ENCODE measurements at places on chromosomes 5 and 9.
A peak's percentile ranks its signal among the peaks of the same experiment; 100 is the strongest.

- no peak for DNase-seq
Observed at GRCh38 chr5:7606840-7607465, 211.0 kb downstream of the ADCY2 start.

DNA sequence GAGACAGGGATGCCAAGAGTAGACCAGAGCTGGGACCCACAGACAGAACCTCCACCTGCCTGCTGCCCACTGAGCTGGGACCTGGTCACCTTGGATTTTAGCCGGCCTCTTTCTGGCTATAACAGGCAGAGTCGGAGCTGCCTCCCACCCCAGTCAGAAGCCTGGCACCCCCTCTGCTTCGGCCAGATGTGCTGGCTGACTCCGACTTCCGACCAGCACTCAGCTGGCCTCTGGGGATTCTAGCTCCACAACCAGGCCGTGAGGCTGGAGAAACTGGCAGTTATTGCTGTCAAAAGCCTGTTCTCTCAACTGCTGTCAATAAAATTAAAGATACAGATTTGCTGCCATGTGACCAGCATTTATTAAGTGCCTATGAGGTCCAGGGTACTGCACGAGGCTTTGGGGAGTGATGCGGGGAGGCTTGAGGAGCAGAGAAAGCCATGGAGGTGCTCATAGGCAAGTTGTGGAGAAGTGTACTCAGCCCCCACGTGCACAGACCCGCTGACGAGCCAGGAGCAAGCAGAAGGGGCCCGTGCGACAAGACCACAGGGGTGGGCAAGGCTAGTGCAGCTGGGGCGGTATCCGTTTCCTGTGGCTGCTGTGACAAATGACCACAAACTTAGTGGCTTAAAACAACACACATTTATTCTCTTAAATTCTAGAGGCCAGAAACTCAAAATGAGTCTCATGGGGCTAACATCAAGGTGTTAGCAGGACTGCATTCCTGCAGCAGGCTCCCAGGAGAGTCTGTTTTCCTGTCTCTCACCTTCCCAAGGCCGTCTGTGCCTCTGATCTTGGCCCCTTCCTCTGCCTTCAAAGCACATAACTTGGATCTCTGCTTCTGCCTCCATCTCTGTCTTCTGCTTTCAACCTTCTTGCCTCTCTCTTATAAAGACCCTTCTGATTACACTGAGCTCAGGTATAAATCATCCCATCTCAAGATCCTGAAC lies 13.1 kb downstream of the GFI1B start:
- no peak for DNase-seq

- DNase-seq = peak; percentile 61
Observed at GRCh38 chr5:115831163-115831768, 10.1 kb downstream of the ATG12 start.

- peak; percentile 89 for DNase-seq
Observed at GRCh38 chr5:68279984-68280383, 64.4 kb downstream of the PIK3R1 start.

- DNase-seq = peak; percentile 17
Observed at GRCh38 chr9:113341712-113342410, 1.8 kb upstream of the WDR31 start.

DNA sequence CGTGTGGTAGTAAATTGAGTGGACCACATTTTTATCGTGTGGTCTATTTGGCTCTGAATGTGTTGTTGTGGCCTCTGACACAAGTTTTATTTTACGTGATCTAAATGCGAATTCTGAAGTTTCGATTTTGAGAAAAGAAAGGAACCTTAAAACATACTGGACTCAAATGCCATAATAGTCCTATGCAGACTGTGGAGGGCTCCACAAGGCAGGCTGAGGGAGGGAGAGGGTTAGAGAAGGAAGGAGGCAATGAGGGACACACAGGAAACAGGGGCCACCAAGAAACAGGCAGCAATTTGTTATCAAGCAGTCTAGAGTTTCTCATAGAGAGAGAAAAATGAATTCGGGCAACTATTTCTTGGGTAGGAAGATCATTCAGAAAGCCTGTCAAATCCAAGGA lies 110.4 kb upstream of the SEMA6A start:
- no peak for DNase-seq

GRCh38 chr5:44847206-44847852 lies 38.6 kb downstream of the MRPS30 start:
- DNase-seq = no peak

DNA sequence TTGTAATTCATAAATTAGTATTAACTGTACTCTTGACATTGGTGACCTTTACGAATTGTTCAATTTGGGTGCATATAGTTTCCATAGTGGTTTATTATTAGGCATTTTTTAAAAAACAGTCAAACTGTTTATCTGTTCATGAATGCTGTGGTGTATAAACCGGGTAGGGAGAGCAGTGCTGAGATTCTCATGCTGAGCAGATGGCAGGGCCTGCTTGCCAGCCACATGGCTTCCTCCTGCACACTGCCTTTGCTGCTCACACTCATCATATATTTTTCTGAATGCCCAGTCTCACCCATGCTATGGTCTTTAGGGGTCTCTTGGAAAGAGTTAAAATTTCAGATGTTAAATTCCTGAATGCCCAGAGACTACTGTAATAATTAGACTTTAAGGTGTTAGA lies 40.8 kb downstream of the NNT start:
- DNase-seq = no peak

DNA sequence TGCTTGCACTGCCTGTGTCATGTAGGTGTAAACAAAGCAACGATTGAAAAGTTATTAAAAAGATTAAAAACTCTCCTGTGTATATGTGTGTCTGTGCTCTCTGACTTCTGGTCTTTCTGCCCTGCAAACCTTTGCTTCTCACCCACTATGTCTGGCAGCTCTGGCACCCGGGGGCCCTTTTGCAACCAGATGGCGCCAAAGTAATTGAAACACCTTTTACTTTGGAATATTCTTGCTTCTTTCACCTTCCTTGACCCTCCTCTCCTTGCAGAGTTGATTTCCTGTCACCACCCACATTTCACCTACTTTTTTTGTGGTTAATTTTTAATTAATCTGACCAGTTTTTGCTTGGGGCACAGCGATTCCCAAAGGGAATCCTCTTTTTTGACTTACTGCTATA lies 275.5 kb downstream of the ARHGEF28 start:
- DNase-seq = no peak

DNA sequence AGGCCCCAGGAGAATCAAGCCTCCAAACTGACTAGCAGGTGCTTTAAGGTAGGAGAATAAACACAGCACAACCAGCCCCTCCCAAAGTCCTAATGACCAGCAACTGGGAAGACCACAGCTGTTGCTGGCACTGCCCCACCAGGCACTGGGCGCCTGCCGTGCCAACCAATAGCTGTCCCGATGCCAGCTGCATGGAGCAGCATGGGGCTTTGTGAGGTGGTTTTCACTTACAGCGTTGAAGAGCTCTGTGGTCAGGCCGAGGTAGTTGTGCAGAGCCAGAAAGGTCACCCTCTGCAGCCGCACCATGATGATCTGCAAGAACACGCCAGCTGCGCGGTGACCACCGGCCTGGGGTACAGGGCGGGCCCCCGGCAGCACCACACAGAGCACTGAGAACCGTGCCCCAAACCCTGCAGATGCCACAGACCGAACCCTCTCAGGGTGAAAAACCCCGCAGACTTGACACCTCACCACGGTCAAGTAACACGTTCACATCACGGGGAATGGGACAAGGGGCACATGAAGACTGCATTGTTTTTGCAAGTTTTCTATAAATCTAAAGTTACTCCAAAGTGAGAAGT lies 28.7 kb downstream of the PNPLA7 start:
- DNase-seq = no peak

DNA sequence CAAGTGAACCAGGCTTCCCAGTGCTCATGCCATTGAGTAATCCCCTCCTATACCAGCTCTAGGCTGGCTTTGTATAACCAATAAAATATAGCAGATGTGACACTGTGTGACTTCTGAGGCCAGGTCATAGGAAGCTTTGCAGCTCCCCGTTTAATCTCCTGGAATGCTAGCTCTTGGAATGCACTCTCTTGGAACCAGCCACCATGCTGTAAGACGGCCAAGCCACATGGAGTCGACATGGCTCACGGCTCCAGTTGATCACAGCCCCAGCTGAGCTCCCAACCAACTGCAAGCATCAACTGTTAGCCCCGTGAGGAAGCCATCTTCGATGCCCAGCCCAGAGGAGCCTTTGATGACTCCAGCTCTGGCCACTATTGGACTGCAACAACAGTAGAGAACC lies 74.5 kb downstream of the SH3TC2 start:
- no peak for DNase-seq

GRCh38 chr5:168801567-168801966 lies 222.4 kb upstream of the PANK3 start:
- no peak for DNase-seq

DNA sequence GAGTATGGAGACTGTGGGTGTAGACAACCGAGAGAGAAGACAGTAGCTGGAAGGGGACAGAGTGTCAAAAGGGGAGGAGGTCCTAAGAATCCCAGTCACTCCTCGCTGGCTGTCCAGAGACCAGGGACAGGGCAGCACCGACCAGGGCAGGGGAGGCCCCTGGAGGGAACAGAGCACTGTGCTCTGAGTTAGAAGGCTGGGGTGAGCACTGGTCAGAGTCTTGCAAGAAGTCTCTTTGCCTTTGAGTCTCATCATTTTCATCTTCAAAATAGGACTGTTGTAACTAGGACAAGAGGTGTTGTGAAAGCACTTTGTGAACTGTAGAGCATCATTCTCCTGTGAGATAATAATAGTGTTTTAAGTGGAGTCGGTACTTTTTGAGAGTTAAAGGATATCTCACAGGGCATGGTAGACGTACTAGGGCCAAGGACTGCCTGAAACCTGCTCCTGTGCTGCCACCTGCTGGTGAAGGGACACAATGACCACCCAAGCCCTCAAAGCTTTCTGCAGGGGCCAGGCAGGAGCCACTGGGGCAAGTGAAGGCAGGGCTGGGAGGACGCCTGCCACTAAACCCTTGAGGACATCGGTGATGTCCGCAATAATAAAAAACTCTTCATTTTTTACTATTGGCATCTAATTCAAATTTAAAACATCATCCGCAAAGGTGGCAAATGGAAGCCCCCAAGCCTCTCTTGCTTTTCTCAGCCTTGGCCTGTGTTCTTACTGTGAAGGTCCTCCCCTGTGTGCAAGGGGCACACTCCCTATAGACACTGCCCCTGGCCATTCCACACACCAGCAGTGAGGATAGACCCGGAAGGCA lies 28.2 kb downstream of the SLC6A7 start:
- peak; percentile 78 for DNase-seq

DNA sequence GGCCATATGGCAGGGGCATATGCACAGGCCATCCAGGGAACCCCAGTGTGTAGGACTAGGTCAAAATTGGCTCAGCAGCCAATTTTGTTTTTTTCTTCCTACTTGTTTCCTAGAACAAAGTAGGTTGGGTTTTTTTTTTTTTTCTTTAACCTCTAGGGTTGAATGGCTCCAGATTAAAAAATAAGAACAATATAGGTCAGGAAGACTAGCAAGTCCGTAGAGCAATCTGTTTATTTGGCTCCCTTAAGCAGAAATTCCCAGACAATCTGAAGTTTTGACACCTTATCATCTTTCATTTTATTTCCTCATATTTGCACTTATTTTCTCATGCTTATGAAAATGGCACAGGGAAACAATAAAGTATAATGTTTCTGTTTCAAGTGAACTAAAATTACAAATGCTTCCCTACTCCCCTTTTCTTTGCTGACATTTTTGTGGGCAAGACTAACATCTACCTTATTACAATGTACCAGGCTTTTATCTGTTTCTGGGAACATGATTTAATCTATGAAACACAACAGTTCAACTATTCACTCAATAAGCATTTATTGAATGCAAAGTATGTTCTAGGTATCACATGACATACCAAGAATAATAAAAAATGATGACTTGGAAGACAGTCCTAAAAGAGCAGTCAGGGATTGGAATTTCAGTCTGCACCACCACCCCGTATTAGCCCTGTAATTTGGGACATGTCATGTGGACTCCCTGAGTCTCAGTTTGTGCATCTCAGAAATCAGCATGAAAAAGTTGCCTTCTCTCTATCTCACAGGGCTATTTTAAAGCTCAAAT lies 30.5 kb downstream of the TLR4 start:
- no peak for DNase-seq

- no peak for DNase-seq
Observed at GRCh38 chr5:133387621-133388020, 224.7 kb downstream of the FSTL4 start.

DNA sequence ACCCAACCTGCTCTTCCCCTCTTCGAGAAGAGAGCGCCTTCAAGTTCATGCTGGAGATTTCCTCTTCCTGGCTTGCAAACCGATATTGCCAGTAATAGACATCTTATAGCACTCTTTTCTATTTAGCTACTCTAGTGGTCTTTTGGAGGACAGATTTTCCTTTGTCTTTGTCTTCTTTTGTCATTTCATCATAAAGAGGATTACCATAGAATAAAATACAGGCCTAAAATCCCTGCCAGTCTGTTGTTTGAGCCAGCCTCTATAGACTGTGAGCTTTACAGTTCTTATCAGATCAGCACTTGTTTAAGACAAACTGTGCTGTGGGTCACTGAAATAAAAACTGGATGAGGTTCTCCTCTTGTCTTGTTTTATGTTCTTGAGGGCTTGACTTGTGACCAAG lies 802.8 kb downstream of the NR2F1-AS1 start:
- DNase-seq = no peak

- no peak for DNase-seq
Observed at GRCh38 chr5:123046222-123046621, 9.7 kb upstream of the PPIC start.

GRCh38 chr9:81976351-81976750 lies 12.2 kb upstream of the SPATA31D1 start:
- no peak for DNase-seq

DNA sequence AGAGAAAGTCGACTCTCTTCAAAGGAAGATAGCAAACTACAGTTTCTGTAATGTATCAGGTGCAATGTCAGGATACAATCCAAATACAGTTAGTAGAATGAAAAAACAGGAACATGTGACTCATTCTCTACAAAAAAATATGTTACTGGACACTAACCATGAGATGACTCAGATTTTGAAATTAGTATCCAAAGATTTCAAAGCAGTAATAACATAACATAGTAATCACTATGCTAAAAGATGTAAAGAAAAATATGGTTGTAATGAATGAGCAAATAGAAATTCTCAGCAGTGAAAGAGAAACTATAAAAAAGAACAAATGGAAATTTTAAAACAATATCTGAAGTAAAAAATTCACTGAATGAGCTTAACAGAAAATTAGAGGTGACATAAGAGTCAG lies 42.3 kb downstream of the SHOC1 start:
- DNase-seq = no peak

GRCh38 chr5:120624021-120624563 lies 160.0 kb downstream of the PRR16 start:
- DNase-seq = no peak

- DNase-seq = no peak
Observed at GRCh38 chr9:137226338-137227053, 806 bp upstream of the RNF224 start.

DNA sequence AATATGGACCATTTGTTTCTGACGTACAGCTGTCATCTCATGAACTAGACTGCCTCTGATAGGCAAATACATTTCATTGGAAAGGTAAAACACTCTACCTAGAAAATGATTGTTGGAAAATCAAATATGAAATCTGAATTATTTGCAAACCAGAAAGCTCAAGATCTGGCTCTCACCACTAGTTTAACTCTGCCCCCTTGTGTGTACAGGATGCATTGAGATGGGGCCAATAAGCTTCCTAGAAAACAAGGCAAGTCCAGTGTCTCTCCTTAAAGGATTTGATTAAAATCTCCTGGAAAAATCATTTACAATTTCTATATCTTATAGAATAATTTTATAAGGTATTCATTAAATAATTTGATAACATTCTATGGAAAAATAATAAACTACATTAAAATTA lies 311.9 kb upstream of the ANKH start:
- no peak for DNase-seq

GRCh38 chr5:76641514-76642120 lies 18.4 kb upstream of the F2RL2 start:
- DNase-seq = peak; percentile 68

Measured in CD4-positive, alpha-beta T cell treated with Interleukin-17A for 1 hour (primary cell).